Cardiac septum (tissue), 1 donor: ENCODE measurements at places on chromosomes 2 and 18. TPM values are rescaled to one million over a fixed set of nuclear protein-coding genes. Genes with fewer than 3 reads are reported as not detected.

MEP1B gene
- 0.13 TPM for total RNA-seq

IL1F10 gene
- total RNA-seq: not detected

GRP gene
- not detected for total RNA-seq

DNA sequence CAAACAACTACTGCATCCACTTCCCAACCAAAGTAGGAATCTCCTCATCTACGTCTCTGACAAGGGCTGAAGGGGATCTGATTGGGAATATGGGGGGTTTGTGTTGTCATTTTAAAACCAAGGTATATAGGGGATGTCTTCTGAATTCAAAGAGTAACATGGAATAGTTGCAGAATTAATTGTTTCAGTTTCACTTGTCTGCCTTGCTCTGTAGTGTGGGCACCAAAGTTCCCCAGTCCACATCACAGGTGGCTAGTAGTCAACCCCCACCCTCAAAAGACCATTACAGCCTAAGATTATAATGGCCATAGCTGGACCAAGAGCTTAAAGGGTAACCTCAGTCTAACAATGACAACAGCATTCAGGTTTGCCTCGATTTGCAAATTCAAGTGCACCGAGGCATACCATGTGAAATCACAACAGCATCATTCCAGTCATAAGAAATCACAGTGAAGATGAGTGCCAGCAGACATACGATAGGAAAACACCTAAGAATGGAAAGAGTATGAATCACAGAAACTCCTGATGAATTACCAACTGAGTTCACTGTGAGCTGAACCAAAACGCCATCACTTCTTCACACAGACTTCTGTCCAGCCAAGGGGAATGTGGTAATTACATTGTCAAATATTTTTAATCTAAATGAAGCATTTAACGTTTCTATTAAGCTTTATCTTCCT lies 52.4 kb downstream of the MYO5B start:
- DNase-seq: no peak

- no peak for DNase-seq
These were observed 163.1 kb upstream of the PGAP1 start for GRCh38 chr2:197089655-197090054.

GRCh38 chr18:35241448-35241804 lies 592 bp downstream of the ZNF397 start:
- DNase-seq: no peak
